ENCODE measurements at places on chromosomes 13 and 19. TPM values are rescaled to one million over a fixed set of nuclear protein-coding genes. Genes with fewer than 3 reads are reported as not detected.
A peak's percentile ranks its signal among the peaks of the same experiment; 100 is the strongest.

DNA sequence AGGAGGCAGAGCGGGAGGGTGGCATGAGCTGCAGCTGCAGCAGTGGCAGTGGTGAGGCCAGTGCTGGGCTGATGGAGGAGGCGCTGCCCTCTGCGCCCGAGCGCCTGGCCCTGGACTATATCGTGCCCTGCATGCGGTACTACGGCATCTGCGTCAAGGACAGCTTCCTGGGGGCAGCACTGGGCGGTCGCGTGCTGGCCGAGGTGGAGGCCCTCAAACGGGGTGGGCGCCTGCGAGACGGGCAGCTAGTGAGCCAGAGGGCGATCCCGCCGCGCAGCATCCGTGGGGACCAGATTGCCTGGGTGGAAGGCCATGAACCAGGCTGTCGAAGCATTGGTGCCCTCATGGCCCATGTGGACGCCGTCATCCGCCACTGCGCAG is 2.0 kb downstream of the EGLN2 start:
- no peak for DNase-seq

GRCh38 chr19:18946918-18947317 is 5.9 kb upstream of the HOMER3 start:
- no peak for DNase-seq

CACTIN gene
- polyA plus RNA-seq: 8.7 TPM

GRCh38 chr19:40523322-40524047 is 53.2 kb upstream of the SHKBP1 start:
- DNase-seq: peak; percentile 78

DNA sequence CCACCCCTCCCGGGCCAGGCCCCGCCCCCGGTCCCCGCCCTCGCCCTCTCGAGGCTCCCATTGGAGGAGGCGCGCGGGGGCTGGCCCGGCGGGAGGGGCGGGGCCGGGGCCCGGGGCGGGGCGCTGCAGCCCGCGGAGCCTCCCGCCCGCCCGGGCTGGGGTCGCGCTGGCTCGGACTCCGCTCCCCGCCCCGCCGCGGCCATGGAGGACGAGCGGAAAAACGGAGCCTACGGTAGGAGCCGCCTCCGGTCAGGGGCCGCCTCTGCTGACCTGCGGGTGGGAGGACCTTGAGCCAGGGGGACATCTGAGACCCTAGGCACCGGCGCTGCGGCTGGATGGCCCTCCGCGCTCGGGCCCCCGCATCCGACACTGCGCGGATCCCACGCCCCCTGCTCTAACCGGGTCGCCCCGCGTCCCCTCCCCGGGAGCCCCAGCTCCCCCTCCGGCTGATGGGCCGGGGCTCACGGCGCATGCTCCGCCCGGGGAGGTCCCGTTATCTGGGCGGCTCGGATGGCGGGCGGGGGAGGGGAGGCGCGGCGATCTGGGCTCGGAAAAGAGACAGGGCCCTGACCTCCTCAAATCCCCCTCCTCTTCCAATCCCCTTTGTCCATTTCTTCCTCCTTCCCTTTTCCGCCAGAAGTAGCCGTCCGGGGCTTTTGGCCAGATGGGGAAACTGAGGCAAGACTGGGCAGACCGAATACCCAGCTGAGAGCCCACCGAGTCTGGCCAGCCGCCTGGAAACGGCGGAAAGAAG is 15.4 kb upstream of the AP1M2 start:
- DNase-seq: peak; percentile 89
